Sigmoid colon (tissue), 7 donors: ENCODE measurements at places on chromosomes 6 and 20.

GRCh38 chr6:75278474-75279077 is 6.0 kb downstream of the TMEM30A start:
- DNase-seq, result no peak

DNA sequence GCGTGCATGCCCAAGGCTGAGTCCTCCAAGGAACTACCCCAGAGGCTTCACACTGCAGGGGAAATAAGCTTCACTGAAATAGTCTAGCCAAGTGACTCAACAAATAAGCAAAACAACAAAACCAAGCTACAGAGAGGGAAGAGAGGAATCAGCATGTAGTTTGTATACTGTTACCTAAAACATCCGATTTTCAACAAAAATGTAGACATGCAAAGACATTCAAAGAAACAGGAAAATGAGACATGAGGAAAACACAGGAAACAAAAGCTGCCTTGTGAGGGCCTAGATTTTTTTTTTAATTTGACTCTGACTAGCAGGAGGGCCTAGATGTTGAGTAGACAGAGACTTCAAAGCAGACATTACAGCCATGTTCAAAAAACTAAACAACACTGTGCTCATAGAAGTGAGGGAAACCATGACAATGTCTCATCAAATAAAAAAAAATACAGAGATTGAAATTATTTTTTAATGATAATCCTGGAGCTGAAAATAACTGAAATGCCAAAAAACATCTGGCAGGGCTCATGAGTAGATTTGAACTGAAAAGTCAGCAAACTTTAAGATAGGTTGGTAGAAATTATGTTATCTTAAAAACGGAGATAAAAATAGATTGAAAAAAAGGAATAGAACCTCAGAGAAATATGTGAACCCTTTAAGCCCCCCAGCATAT is 16.4 kb upstream of the KIF25 start:
- no peak for DNase-seq

DNA sequence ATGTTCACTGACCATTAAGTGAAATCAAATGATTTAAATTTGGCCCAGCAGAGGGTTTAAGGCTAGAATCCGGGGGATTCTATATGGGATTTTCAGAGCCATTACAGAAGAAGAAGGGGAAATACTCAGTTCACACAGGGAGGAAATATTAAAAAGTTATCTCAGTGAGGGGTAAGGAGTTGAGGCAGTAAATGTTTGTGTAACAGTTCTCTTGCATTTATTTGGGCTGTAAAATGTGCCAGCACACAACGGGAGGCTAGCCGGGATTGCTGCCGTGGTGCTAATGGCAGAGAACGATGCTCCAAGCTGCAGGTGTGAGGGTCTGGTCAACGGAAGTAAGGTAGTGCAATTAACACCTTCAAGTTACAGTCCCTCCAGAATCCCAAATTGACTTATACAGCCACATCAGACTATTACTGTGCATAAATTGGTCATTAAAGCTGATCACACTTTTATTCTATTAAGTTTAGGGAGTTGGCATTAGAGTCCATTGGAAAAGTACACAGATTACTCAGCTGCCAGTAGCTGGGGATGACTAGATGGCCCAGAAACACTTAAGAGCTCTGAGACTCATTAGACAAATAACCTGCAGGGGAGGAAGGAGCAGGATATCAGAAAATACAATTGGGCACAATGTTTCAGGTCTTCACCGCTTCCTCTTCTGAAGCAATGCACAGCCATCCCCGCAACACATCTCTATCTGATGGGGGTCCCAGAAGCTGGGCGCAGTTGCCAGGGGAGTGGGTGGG is 31.3 kb downstream of the PPP1R3G start:
- no peak for DNase-seq

DNA sequence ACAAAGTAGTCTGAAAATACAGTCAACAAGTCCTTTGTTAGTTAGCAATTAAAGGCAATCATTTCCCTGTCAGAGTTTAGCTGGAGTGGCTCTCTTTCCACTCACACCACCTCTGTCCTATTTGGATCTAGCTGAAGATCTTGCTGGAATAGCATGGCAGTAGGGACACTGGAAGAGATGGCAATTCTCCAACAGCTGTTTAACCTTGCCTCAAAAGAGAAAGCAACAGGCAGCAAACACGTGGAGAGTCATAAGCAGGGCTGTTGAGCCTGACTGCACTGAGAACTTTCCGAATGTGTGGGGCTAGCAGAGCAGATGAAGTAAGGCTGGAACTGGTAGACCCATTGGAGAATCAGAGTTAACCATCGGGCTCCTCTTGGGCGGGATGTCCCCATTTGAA is 38.0 kb upstream of the PRSS35 start:
- DNase-seq, result no peak

GRCh38 chr20:6739406-6739805 is 28.1 kb upstream of the BMP2 start:
- DNase-seq, result no peak

GRCh38 chr6:7298113-7298512 is 14.9 kb downstream of the SSR1 start:
- DNase-seq, result no peak

DNA sequence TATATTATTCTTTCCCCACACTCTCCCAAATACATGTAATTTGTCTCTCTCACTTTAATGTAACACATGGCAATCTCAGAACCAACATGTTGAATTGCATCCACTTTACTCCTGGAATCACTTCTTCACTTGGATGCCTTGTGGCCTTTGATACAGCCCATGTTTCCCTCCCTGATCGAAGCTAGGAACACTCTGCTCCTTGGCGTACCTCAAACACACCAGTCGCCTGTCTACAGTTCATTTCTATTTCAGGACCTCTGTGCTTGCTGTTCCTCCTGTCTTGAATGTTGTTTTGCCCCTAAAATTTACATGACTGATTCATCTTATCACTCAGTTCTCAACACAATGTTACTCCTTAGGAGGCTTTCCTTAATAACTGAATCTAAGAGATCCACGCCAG is 102.3 kb upstream of the VSTM2L start:
- no peak for DNase-seq

GRCh38 chr6:7425808-7426190 is 36.2 kb downstream of the RIOK1 start:
- no peak for DNase-seq

GRCh38 chr6:37218511-37218910 is 39.1 kb upstream of the TBC1D22B start:
- no peak for DNase-seq

- no peak for DNase-seq
Measured at GRCh38 chr6:31978831-31979230, 3.0 kb upstream of the C4A start.

- no peak for DNase-seq
Measured at GRCh38 chr6:144585217-144585814, 300.2 kb downstream of the UTRN start.

DNA sequence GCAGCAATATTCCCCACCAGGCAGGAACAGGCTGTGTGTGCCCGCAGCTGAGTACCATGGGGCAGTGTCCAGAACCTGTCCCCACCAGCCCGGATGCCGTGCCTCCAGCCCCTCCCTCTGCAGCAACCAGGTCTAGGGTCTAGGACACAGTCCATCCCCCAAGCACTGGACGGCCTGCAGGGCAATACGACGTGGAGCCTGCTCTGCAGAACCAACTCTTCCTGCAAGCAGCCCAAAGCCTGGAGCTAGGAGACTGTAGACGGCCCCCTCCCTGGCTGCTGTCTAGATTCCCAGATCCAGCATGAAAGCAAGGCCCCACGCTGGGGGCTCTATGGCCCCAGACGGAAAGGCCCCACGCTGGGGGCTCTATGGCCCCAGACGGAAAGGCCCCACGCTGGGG is 128.2 kb upstream of the AFDN start:
- peak; percentile 58 for DNase-seq

DNA sequence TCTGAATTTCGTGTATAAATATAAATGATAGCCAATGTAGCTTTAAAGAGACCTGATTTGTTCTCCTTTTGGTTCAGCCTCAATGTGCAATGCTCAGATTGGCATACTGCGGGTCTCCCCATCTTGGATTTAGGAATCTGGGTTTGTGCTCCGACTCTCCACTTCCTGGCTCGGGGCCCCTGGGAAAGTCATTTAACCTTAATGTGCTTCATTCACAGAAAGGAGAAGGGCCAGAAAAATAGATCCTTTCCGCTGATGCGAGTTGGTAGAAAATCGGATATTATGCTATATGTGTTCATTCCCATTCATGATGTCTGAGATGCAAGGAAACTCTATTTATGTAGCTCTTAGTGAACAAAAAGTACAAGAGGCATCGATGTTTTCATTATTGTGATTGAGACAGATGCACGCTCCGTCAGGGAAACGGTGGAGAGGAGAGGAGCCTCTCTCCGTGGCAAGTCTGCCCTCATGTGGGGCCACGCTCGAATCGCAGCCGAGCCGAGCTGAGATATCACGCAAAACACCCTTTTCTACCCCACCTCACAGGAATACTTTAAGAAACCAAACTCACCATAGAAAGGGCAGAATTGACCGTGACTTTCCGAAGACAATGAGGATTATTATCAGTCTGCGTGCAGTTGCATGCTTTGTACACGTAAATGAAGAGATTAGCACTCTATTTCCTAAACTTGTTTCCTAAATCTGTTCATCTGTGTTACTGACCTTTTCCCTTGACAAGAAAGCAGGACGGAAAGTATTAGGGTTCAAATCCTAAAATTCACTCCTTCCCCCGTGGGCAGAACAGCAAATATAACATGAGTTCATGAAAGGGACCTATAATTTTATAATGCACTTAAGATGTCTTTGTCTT is 136.6 kb downstream of the COL9A1 start:
- no peak for DNase-seq

DNA sequence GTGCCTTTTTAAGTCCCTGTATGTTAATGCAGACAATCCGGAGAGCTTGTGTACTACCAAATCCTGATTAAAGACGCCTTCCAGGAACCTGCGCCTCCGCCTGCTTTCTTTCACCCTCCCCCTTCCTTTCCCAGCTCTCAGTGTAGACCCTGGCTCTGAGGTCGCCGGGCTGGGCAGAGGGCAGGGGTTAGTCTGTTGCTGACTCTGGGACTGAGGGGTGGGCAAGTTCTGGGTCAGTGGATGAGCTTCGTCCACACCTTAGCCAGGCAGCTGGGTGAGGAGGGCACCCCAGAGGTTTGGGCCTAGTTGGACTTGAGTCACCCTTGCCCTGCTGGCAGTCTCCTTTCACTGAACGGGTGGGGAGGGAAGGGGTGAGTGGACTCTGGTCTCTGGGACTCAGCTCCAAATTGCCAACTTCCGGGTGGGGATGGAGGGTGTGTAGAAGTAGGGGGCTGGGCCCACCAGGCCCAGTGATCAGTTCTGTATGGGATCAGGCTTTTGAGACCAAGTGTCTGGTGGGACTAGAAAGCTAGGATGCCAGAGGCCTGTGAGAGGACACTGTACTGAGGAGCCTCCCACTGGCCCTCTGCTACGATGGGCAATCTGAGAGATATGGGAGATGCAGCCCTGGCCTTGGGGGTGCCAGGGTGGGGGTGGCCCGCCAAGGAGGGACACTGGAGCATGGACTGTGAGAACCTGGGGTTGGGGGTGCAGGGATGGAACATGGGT is 21.3 kb upstream of the SLC22A7 start:
- DNase-seq, result no peak
